Panc1 (cell line): ENCODE measurements at places on chromosomes 2 and 18.

DNA sequence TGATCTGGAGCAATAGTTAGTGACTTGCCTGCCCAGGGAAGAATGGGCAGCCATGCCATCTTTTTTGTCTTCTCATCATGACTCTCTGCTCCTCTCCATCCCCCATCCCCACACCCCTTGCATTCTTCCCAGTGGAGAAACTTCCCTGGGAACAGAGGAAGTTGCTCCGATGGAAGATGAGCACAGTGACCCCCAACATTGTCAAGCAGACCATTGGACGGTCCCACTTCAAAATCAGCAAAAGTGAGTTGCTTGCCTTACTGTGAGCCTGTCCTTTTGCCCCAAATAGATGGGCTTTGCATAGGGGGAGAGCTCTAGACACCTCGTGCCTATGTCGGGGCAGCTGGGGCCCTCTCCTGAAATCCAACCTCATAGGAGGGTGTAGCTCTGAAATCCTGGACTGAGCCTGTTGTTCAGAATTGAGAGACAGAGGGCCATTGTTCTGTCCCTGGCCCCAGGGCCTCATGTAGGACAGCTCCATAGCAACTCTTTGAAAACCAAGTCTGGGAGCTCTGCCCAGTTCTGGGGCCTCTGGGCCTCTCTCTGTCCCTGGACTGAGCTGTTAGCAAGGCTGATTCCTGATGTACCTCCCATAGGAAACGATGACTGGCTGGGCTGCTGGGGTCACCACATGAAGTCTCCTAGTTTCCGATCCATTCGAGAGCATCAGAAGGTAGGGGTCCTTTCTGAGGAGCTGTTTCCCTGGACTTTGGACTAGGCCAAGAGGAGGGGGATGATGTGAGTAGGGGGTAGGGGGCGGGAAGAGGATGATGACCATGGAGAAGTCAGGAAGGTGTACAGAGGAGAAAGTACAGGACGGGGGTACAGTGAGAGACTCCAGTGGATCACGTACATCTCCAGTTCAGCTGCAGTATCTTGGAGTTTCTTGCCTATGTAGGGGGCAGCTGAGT lies 35.2 kb downstream of the TTLL4 start:
- DNase-seq: no peak

GRCh38 chr2:15337996-15338666 lies 223.0 kb downstream of the NBAS start:
- DNase-seq: no peak

- DNase-seq: no peak
These were observed 218.2 kb upstream of the RAB12 start for GRCh38 chr18:8391068-8391467.

GRCh38 chr2:120223034-120223912 lies at the start of gene TMEM185B:
Gene TMEM185B, minus strand, starts transcription at chr2:120223400. Its CDS starts 424 bp downstream, at chr2:120222976.
- DNase-seq: no peak

DNA sequence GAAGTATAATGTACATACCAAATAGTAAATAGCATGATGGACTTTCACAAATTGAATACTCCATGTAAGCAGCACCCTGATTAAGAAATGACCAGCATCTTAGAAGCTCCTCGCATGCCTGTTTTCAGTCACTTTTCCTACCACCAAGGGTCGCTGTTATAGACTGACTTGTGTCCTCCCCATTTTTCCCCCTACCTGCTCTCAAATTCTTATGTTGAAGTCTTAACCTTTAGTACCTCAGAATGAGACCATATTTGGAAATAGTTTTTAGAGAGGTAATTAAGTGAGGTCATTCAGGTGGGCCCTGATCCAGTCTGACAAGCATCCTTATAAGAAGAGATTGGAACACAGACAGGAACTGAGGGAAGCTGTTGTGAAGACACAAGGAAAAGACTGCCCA lies 125.9 kb downstream of the LYPD6 start:
- DNase-seq: no peak

DNA sequence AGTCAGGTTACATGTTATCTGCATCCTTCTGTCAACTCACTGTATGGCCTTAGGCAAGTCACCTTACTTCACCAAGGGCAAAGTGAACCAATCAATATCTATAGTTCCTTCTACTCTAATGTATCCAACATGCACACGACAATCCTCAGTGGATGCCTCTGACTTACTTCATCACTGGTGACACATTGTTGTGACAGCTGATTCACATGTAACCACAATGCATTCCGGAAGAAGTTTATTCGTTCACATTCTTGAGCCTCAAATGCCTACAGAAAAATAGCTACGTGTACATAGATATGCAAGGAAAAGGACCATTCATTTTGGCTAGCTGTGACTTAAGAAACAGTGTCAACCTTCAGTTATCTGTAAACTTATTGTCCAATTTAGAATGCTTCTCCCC lies 26.3 kb upstream of the EPG5 start:
- DNase-seq: peak; percentile 61

DNA sequence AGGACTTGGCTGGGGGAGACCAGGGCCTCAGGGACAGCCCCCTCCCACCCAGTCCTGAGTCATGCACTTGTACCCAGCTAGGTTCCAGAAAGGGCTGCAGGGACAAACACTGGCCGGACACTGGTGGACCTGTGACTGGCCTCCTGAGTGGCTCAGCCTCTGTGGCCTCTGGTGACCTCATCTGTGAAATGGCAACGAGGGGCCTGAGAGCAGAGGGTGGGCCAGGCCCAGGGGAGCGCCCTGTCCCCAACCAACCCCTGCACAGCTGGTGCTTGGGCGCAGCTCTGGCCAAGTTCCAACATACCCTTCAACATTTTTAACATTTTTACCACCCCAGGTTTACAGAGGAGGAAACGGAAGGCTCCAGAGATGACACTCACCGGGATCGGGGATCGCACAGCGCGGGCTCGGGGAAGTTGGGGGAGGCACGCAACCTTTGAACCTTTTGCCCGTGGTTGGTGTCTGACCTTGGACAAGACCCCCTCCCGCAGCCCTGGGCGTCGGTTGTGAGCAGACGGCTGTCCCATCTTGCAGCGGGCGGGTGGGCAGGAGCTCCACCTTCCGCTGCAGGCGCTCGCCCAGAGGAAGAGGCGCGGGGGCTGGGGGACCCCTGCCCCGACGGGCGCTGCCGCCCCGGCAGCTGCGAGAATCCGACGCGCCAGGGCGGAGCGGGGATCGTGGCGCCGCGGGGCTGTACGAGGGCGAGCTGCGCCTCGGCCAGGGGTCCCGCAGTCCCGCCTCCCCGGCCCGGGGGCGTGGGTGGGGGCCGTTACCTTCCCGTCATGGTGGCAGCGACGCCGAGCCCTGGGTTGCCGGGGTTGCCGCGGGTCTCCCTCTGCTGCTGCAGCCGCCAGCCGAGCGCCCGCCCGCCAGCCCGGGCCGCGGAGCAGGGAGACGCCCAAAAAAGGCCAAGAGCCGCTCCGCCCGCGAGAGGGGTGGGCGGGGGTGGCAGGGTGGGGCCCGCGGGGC lies 805 bp downstream of the LIMS2 start:
- no peak for DNase-seq

GRCh38 chr2:191230174-191230573 lies 15.0 kb upstream of the MYO1B start:
- no peak for DNase-seq

- DNase-seq: no peak
These were observed 27.5 kb downstream of the MALT1 start for GRCh38 chr18:58698701-58699193.
